ENCODE measurements at places on chromosomes 7 and 10.

- DNase-seq = no peak
These were observed 340.4 kb downstream of the OTUD1 start for GRCh38 chr10:23779301-23779700.

- DNase-seq = no peak
These were observed 54.6 kb downstream of the NOD1 start for GRCh38 chr7:30423788-30424505.

- DNase-seq = no peak
These were observed 33.9 kb downstream of the MALSU1 start for GRCh38 chr7:23332910-23333612.

- no peak for DNase-seq
These were observed 45.8 kb downstream of the THSD7A start for GRCh38 chr7:11786186-11786585.

- no peak for DNase-seq
These were observed 61.6 kb downstream of the GRK5 start for GRCh38 chr10:119268871-119269506.

- DNase-seq = no peak
These were observed 64.1 kb downstream of the PHTF2 start for GRCh38 chr7:77862691-77863090.

- DNase-seq = no peak
These were observed 67.2 kb upstream of the FAM133B start for GRCh38 chr7:92657391-92657790.

DNA sequence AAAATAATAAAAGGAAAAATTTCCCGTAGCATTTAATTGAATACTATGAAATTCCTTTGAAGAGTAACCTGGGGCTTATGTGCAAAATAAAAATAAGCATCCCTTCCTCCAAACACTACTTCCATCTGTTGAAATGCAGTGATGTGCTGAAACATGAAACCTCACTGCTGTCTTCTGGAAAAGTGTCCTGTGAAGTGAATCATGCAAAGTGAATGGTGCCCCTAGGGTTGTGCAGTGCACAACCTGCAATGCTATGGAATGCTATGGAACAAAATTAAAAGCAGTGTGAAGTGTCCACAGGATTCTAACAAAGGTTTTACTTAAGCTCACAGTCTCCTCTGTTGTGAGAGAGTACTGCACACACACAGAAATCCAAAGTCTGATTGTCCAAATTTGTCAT lies 480.9 kb downstream of the ETV1 start:
- no peak for DNase-seq
